Thoracic aorta (tissue), 2 donors: ENCODE measurements at places on chromosomes 4 and X. TPM values are rescaled to one million over a fixed set of nuclear protein-coding genes. Genes with fewer than 3 reads are reported as not detected.

OCIAD2 gene
- 6.6 TPM for total RNA-seq

BLTP1 gene
- 148 TPM for total RNA-seq

IQSEC2 gene
- 12.2 TPM for total RNA-seq

CABS1 gene
- not detected for total RNA-seq

RXFP1 gene
- 9.6 TPM for total RNA-seq

DCX gene
- not detected for total RNA-seq

SRPX2 gene
- 61.2 TPM for total RNA-seq

PAGE2B gene
- not detected for total RNA-seq

PITX2 gene
- total RNA-seq, result not detected

- no peak for DNase-seq
Measured at GRCh38 chrX:19578956-19579355, 63.6 kb upstream of the MAP3K15 start.

- DNase-seq, result no peak
Measured at GRCh38 chr4:8192748-8193738, 6.0 kb upstream of the SH3TC1 start.

GRCh38 chrX:103220511-103221323 is 5.8 kb downstream of the BEX4 start:
- DNase-seq, result no peak

GRCh38 chr4:11698033-11698432 is 269.3 kb upstream of the HS3ST1 start:
- no peak for DNase-seq

DNA sequence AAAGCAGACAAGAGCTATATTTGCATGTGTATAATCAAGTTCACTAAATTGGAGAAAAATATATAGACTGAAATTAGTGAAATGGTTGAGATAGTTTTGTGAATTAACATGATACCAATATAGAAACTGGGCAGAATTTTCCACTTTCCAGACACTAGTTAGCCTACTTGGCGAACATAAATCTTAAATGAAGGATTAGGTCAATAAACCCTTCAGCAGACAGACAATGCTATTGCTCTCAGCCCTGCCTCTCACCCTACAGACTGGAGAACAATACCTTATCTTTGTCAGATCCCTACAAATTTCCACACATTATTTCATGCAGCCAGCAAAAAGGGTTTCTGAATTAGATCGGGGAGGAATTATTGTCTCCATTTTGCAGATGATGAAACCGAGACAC is 236.4 kb upstream of the TAPT1 start:
- no peak for DNase-seq

- DNase-seq, result no peak
Measured at GRCh38 chr4:149521611-149522425, 293.8 kb downstream of the IQCM start.

DNA sequence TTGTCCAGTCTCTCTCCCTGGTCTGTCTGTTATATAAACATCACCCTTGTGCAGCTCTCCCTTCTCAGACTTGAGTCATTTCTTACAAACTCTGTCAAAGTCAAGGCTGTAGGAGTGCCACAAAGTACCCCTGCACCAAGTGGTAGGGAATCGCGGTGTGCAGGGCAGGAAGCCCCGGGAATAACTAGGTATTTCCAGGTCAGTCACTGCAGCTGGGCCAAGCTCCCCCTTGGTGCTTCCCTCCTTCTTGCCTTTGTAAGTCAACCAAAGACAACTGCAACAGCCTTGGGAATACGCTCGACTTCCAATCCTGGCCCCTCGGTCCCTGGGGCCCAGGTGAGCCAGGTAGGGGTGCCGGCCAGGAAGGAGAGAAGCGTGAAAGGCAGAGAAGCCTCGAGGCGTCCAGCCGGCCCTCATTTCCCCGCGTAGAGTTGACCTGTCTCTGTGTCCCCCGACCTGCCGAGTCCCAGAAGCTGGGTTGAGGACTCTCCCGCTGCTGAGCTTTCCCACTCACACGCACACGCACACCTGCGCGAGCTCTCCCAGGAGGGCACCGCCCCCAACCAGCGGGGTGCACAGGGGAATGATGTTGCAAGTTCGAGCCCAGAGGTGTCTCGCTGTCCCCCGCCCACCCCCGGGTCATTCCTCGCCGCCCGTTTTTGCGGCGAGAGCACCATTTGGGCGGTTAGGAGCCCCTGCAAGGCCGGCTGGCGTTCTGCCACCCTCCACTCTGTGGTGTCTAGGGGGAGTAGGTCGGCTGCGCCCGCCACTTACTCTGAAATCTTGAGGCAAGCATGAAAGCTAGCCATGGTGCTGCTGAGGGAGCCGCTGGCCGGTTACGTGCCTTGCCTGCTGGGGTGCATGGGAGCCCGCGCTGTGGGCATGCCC is 22.8 kb upstream of the KIAA1210 start:
- DNase-seq, result no peak

DNA sequence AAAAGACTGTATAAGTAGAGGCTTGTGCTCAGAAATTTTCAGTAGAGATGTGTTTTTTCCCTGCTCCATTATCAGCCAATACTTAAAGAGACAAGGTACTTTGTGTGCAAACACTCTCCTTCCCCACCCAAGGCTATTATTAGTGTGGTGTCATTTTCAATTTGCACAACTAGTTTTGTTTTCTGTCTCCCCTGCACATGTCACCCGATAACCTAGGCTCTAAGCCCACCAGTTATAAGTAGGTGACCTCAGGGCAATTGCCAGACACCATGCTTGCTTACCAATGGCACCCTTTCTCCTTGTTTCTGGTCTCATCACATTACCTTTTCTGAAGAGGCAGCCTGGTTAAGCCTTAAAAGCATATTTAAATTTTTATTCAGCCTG is 8.0 kb upstream of the GUCY1A1 start:
- no peak for DNase-seq

DNA sequence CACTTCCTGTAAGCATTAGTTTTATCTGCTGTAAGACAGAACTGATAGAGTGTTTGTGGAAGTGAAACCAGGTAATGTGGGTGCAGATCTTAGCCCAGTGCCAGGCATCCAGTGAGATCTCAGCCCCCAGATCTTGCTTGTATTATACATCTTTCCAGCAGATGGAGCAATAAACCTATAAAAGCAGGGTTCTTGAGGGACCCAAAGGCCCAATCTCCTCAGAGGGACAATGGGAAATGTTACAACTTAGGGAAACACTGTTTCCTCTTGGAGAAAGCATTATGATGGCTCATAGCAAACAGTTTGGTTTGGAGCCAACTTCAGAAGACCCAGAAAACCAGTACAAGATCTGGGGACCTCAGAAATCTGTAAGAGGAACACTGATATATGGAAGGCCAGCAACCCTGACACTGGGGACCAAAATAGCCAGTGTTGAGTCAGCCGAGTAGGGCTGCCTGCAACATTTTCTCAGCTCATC is 206.3 kb downstream of the SLC7A11 start:
- DNase-seq, result no peak

DNA sequence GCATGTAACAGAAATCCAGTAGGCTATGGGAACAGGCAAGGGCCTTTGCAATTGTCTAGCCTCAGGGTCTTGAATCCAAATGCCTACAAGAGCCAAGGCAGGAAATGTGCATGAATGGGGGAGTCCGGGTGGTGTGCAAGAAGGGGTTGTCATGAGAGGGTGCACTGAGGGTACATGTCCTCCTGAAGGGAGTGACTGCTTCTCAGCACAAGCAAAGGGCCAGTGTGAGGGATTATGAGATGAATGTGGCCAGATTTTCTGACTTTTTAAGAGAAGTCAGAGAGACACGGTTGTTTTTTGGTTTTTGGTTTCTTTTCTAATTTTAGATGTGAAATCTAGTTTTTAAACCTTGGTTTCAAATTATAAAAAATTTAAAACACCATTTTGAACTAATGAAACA is 76.5 kb upstream of the LSM6 start:
- no peak for DNase-seq

DNA sequence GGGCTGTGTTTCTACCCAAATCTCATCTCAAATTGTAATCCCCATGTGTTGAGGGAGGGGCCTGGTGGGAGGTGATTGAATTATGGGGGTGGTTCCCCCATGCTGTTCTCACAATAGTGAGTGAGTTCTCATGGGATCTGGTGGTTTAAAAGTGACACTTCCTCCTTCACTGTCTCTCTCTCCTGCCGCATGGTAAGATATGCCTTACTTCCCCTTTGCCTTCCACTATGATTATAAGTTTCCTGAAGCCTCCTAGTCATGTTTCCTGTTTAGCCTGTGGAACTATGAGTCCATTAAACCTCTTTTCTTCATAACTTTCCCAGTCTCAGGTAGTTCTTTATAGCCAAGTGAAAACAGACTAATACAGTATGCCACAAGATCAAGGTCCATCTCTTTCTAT is 70.0 kb upstream of the MSX1 start:
- no peak for DNase-seq

DNA sequence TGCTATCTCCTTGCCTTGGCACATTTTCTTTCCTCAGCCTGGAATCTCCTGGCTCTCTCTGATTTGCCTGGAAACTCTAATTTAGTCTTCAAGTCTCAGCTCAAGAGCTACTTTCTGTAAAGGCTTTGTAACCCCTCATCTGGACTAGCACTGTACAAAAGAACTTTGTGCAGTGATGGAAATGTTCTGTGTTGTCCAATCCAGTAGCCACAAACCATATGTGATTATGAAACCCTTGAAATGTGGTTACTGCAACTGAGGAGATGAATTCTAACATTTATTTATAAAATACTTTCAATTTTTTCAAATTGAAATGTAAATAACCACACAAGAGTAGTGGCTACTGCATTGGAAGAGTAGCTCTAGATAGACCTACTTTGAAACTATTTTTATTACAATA is 66.6 kb upstream of the HS3ST1 start:
- no peak for DNase-seq

DNA sequence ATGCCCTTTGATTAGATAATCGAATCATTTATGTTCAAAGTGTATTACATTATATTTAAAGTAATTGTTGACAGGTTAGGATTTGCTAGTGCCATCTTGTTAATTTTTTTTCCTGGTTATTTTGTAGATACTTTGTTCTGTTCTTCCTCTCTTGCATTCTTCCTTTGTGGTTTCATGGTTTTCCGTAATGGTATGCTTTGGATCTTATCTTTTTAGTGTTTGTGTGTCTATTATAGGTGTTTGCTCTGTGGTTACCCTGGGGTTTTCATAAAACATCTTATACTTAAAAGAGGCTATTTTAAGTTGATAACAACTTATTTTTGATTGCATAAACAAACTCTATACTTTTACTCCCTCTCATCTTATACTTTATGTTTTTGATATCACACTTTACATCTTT is 108.2 kb upstream of the SRD5A3 start:
- no peak for DNase-seq

GRCh38 chr4:63757929-63758328 is 651.3 kb downstream of the TECRL start:
- no peak for DNase-seq

DNA sequence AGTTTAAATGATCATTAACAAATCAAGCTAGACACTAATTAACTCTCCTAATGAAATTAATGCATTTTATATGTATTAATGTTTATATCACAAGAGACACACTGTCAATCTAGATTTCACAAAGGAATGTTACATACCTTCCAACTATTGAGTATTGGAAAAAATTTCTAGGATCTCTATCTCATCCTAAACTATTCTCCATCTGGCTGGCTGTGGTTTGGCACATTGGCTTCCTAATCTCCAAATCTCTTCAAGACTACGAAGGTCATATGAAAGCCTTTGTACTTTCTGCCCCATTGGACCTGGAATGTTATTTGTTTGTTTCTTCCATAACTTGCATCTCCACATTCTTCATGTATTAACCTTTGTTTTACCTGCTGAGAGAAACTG is 1160.0 kb downstream of the ADGRL3 start:
- no peak for DNase-seq
